ENCODE measurements at places on chromosomes 12 and 14.

GRCh38 chr12:111453071-111453989, 47.6 kb downstream of the SH2B3 start:
- no peak for DNase-seq

DNA sequence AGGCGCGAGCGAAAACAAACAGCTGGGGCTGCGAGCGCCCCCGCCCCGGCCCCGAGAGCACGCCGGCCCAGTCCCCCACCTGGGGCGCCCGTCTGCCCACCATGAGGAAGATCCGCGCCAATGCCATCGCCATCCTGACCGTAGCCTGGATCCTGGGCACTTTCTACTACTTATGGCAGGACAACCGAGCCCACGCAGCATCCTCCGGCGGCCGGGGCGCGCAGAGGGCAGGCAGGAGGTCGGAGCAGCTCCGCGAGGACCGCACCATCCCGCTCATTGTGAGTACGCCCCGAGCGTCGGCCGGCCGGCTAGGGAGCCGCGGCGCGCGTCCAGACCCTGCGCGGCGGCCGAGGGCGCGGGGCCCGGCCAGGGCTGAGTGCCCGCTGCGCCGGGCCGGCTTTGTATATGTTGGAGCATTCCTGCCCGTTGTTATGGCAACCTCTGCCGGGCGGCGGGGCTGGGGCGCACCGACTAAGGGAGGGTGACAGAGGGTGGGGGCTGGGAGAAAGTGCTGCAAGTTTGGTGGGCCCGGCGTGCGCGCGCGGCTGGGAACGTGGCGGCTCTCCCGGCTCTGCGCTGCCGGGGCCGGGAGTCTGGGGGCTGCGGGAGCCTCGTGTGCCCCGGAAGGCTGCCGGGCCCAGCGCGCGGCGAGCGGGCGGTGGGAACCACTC, 367 bp downstream of the GALNT16 start:
- DNase-seq = no peak

DNA sequence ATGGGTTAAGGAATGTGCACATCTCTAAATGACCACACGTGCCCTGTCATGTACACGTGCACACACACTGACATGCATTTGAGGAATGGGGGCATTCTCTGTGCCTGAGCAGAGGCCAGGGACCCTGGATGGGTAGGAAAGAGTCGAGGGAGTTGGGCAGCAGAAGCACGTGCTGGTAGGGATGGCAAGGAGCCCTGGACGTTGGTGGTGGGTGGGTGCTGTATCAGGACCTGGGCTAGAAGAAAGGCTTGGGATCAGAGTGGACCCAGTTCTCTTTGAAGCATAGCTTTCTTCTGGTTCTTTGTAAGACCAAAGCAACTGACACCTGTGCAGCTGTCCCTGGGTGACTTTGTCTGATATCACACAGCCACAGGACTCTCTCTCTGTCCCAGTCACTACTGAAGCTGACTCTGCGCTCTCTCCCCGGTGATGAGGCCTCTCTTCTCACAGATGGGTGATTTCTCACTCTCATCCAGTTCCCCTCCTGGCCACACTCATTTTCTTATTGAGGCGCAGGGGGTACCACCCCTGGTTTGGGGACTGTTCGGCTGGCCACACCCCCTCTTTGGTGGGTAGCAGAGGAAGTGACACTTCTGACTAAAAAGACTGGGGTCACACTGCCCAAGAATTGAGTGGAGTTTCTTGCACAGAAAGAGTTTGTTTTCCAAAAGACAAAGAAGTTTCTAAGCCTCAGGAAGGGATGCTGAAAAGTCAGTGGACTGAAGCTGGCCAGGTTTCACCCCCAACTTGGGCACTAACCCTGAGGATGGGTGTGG, 171.7 kb upstream of the RTL1 start:
- no peak for DNase-seq

DNA sequence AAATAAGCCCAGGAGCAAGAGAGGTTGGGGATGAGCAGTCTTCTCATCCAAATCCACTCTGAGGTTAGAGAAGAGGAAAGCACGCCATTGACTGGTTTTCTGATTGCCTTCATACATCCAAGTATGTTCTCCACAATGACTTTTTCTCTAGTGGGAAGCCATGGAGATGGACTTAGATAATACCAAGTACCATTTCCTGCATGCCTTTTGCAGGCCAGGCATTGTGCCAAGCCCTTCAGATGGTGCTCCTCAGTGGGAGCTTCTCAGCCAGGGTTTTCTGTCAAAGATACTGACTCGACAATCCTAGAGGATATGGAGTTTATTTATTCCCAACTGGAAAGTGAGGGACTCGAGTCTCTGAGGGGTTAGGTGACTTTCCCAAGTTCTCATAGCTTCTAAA, 218.0 kb downstream of the ZFP36L1 start:
- no peak for DNase-seq

DNA sequence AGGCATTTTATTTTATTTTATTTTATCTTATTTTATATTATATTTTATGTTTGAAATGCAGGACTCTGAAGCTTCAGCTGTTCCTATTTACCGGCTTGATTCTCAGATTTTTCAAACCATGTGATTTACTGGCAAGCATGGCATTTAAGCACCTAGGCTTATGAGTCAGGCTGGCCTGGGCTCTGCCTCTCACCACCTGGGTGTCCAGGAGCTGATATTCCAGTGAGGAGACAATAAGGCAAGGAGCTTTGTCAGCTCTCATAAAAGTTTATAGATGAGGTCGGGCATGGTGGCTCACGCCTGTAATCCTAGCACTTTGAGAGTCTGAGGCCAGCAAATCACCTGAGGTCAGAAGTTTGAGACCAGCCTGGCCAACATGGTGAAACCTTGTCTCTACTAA, 2.1 kb downstream of the DAO start:
- DNase-seq = no peak

DNA sequence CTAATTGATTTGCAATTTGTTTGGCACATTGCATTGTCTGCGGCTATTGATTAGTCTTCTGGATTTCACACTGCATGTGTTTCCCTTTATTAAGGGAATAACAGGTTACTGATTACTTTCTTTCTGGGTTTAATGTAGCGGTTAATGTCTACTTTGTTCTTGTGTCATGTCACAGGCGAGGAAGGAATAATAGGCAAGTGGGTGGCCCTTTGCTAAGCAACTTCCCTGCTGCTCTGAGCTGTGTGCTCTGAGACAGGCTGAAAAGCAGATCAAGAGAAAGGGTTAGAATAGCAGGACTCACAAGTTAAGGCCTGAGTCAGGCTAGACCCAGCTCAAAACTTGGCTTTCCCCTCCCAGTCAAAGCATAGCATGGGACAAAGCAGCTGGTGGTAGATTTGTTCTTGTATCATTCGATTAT, 77.2 kb downstream of the NKX2-1 start:
- DNase-seq = no peak

DNA sequence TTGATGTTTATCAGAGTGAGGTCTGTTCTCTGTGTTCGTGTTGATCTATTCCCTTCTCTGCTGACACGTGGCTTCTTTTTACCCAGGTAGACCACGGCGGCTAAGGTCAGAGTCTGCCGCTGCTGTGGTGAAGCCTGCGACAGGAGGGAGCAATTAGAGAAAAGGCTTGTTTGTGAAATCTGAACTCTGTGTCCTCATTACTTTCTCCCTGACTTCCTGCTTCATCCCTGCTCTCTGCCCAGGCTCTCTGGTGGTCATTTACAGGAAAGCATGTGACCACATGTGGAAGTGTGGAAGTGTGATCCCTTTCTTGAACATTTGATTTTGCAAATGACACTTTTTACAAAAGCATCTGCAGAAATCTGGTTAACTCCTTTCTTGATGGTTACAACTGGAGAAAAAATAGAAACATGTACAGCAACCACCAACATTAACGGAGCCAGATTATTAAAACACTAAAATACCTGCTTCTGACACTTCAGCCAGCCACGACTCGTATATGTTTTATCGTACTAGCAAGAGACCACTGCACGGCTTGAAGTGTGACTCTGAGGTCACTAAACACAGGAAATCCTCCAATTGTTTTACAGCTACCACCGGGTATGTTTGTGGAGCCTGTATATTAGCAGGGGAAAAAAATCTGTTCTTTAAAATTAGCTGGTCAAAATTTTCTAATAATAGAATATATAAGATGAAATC, 388.6 kb upstream of the TMPO start:
- no peak for DNase-seq

DNA sequence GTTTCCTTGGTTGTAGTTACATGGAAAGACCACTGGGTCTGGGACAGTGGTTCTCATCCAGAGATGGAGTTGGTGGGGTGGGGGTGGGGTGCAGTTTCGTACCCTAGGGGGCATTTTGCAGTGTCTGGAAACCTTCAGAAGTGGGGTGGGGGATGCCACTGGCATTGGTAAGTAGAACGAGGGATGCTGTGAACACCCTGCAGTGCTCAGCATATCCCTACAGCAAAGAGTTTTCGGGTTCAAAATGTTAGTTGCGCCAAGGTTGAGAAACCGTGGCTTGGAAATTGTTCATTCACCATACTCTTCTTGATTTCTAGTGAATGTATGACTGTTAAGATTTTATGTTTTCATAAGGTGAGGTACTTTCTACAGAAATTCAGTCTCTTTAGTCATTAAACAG, 28.7 kb downstream of the TRAF3 start:
- no peak for DNase-seq

DNA sequence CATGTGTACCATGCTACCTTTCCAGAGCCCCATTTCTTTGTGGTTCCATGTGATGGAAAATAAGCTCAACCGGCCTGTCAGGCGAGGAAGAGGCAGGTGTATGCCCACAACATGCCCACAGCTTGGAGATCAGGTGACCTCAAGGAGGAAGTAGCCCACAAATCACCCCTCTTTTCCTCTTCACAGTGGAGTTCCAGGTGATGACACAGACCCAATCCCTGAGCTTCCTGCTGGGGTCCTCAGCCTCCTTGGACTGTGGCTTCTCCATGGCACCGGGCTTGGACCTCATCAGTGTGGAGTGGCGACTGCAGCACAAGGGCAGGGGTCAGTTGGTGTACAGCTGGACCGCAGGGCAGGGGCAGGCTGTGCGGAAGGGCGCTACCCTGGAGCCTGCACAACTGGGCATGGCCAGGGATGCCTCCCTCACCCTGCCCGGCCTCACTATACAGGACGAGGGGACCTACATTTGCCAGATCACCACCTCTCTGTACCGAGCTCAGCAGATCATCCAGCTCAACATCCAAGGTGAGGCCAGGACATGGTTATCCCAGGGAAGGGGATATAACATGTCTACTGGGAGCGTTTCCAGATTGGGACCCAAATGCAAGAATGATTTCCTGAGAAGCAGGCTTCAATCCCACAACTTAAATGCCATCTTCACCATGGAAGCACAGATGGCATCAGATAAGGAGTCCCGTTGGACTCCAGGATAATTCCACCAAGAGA, 5.5 kb downstream of the TAPBPL start:
- DNase-seq = no peak

- DNase-seq = no peak
These were observed 18.2 kb upstream of the CLEC2D start for GRCh38 chr12:9651265-9651729.

DNA sequence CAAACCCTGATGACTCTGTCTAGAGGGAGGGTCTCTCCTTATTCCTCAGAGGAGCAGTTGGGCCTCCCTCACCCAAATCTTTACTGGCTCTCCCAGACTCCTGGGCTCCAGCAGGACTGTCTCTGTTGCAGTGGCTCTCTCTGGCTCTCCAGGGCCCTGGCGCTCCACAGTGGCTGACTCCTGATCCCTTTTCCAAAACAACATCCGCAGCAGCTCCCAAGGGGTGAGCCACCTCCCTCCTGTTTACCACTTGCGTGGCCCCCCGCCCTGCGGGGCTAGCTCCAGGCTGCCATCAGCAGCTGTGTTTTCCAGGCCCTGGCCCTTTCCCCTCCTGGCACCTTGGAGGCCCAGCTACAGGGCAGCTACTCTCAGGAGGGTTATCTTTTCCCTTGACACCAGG, 123.5 kb downstream of the CALM1 start:
- DNase-seq = no peak

- no peak for DNase-seq
These were observed 342.6 kb upstream of the RGS6 start for GRCh38 chr14:71589609-71590008.

GRCh38 chr12:109760031-109760929, 46.7 kb downstream of the FAM222A start:
- no peak for DNase-seq

DNA sequence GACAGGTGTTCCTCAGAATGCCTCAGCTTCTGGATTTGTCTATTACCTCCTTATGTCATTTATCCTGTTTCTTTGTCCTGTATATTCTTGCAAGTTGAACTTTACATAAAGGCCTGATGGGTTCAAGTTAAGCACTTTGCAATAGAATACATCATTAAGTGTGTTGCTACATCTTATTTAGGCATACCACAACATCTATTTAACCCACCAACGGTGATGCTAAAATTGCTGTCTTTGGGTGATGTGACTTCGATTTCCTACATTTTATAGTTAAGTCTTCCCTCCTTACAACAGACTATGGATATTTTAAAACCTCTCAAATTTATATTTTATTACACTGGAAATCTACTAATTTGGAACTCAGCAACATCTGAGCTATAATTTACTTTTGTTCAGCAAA, 171.0 kb downstream of the KICS2 start:
- no peak for DNase-seq

DNA sequence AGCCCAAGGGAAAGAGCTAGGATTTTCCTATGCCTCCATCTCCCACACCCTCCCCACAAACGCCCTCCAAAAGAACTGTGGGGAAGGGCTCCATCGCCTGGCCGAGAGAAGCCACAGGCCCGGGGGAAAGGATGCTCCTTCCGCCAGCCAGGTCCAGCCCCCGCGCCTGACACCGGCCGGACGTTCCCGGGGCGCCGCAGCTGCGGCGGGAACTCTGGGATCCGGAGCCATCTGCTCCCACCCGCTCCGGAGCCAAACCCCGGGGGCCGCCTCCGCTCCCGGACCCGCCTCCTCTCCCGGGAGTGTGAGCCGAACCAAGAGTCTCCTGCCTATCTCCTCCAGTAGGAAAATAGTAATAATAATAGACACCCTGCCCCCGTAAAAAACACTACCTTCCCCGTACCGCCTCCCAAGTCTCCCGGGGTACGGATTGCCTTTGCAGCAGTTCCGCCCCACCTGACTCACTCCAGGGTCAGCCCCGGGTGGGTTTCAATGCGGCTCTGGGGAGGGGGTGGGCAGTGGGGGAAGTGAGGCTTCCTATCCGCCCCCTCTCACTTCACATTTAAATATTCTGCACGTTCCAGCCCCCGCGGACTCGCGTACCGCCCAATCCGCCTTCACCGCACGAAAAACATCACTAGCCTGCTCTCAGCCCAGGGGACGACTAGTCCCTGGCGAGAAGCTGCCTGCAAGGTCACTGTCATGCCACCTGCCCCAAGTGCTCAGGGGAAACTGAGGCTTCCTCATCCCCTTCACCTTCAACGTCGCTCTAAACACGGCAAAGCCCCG, 2.4 kb downstream of the AGAP2 start:
- no peak for DNase-seq

DNA sequence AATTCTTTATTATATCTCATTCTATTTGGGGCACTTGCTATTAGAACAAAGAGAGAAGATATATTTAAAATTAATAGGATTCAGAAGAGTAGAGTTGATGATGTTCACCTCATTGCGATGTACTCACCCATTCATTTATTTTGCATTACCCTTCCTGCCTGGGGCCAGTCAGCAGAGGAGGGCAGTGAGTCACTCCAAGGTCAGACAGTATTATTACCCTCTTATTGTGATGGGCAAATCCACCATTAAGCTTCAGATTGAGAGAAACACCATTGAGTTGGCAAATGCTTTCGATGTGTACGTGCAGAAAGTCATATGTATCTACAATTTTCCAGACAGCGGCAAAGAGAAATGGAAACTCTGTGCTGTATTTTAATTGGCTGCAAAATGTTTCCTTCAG, 134.2 kb downstream of the BICD1 start:
- DNase-seq = no peak

All from stimulated activated CD8-positive, alpha-beta memory T cell treated with anti-CD3 and anti-CD28 coated beads, Interleukin-7, amount 100 ng/mL, for 1 hour (primary cell).